ENCODE measurements at places on chromosomes 4 and X.
A peak's percentile ranks its signal among the peaks of the same experiment; 100 is the strongest.

DNA sequence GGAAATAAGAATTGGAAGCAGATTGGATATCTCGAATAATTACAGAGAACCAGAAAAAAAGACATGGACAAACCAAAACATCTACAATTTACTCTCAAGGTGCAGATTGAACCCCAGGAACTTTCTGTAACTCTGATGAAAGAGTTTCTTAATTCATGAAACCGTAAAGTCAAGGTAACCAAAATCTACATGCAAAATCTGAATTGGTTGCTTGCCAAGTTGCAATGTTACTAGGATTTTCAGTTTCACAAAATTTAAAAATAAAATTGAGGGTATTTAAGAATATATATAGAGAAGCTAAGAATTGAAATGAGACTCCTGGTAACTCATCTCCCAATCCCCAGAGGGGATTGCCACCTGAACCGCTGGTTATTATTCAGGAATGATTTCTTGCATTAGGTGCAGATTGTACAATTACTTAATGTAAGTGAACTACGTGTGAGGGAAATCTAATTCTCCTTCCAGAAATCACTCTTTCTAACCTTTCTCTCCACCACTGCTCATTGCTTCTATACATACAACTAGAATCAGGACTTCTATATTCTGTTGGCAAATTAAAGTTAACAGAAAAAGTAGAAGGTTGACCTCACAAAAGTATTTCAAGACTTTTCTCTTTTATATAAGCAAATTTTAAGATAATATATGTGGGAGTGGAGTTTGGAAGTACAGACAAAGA is 221.5 kb upstream of the NDST4 start:
- no peak for DNase-seq

- peak; percentile 79 for DNase-seq
Measured at GRCh38 chrX:46446727-46447378, 98.4 kb downstream of the ZNF674 start.

- DNase-seq = no peak
Measured at GRCh38 chrX:123869488-123869887, 9.6 kb downstream of the XIAP start.

GRCh38 chrX:78119521-78120227 is 15.6 kb downstream of the PGK1 start:
- no peak for DNase-seq

- no peak for DNase-seq
Measured at GRCh38 chr4:184217634-184218033, at the start of gene ENPP6. Gene ENPP6, minus strand, starts transcription at chr4:184217873. Its CDS starts 54 bp downstream, at chr4:184217819.

DNA sequence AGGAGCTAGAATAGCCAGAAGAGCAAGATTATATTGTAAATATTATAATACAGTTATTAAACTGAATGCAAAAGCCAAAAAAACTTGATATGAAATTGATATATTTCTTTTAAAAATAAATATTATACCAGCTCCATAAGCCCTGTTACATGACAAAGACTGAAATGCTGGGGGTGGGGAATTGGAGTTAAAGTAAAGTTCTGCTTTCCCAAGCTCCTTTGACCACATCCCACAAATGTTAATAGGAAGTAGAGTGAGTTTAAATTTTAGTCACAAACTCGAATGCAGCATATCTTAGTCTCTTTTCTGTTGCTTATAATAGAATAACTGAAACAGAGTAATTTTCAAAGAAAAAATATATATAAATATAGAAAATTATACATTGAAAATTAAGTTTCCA is 46.9 kb upstream of the NFKB1 start:
- no peak for DNase-seq

All from NCI-H1436 (cell line).